ENCODE measurements at places on chromosomes 12 and 14. TPM values are rescaled to one million over a fixed set of nuclear protein-coding genes. Genes with fewer than 3 reads are reported as not detected.

Gene AQP2
- polyA plus RNA-seq, result not detected

Gene FICD
- 0.87 TPM for polyA plus RNA-seq

Gene CRY1
- 5.5 TPM for polyA plus RNA-seq

Gene OASL
- polyA plus RNA-seq, result 7.1 TPM

Gene LRRIQ1
- 0.35 TPM for polyA plus RNA-seq

Gene RNASE3
- not detected for polyA plus RNA-seq

Gene SLC25A21
- polyA plus RNA-seq, result 0.18 TPM

Gene IFNG
- not detected for polyA plus RNA-seq

Gene EML5
- 0.07 TPM for polyA plus RNA-seq

Gene DUSP6
- 46.0 TPM for polyA plus RNA-seq

Gene ZNF605
- polyA plus RNA-seq, result 1.2 TPM

Gene PIWIL1
- 0.04 TPM for polyA plus RNA-seq

Gene TCTN1
- polyA plus RNA-seq, result 18.2 TPM

Gene SYT1
- polyA plus RNA-seq, result 0.20 TPM
